CD8-positive, alpha-beta T cell (primary cell): ENCODE measurements at places on chromosomes 5 and 9.

DNA sequence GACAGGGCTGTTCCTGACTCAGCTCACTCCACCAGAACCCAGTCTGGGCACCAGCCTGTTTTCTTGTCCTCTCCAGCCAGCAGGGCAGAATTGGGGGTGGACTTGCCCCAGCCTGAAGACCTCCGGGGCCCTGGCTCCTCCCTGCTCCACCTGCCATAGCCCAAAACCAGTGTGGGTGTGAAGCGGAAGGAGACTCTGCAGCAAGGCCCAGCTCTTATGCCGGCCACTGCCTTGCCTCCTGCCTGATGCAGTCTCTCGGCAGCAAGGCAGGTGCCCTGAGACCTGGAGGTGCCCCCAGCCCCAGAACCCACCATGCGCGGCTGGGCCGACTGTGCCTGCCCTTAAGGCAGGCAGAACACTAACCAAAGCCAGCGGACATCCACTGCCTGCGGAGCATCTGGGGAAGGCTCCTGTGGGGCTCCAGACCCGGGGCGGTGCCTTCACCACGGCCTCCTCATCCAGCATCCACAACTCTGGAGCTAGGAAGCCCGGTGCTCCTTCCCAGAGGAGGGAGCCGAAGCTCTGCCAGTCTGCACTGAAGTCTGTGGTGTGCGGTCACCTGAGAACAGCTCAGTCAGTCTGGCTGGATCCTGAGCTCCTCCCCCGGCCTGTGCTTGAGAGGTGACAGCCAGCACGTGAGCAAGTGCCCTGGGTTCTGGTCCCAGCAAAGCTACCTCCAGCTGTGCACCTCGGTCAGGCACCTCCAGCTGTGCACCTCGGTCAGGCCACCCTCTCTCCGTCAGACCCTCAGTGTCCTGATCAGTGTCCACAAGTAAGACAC is 116.7 kb downstream of the ADAMTS2 start:
- DNase-seq, result no peak

DNA sequence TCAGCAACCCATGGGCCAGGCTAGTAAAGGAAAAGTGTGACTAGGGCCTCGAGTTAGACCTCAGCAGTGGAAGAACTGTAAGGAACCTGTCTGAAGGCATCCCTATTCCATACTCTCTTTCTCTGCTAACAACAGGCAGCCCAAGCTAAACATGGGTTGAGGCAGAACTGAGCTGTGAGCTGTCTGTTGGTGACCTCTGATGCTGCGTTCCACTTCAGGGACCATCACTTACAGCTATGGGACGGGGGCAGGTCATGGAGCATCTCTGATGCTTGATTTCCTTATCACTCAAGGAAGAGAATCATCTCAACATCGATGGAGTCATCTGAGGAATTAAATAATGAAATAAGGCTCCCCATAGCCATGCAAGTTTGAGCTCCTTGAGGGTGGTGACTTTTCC is 174.8 kb downstream of the ACTL7B start:
- no peak for DNase-seq

DNA sequence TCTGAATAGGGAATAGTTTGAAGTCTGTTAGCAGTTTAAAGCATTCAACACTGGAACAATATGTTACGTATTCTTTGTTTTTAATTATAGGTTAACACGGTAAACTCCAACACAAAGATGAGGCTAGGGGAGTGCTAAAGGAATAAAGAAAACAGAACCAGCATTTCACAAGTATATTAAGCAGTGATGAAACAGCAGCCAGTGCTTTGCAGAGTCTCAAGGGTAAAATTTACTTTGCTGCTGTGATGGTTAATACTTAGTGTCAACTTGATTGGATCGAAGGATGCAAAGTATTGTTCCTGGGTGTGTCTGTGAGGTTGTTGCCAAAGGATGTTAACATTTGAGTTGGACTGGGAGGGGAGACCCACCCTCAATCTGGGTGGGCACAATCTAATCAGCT is 30.0 kb upstream of the GSN start:
- no peak for DNase-seq

- DNase-seq, result no peak
Observed at GRCh38 chr5:74372502-74373064, 267.9 kb downstream of the ENC1 start.

DNA sequence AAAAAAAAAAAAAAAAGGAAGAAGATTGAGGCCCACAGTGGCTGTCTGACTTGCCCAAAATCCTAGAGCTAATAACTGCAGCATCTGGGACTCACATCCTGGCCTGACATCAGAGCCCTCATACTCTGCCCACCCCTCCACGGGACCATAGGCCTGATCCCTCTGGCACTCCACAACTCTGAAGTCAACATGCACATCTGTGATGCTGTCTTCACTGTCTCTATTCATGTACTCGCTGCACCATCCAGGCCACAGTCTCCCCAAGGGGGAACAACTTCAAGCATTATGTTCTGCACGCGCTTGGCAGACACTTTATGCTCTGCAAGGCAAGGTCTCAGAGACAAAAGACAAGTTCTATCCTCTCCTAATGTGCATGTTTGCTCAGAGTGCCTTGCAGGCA is 158.2 kb downstream of the SPOCK1 start:
- no peak for DNase-seq

DNA sequence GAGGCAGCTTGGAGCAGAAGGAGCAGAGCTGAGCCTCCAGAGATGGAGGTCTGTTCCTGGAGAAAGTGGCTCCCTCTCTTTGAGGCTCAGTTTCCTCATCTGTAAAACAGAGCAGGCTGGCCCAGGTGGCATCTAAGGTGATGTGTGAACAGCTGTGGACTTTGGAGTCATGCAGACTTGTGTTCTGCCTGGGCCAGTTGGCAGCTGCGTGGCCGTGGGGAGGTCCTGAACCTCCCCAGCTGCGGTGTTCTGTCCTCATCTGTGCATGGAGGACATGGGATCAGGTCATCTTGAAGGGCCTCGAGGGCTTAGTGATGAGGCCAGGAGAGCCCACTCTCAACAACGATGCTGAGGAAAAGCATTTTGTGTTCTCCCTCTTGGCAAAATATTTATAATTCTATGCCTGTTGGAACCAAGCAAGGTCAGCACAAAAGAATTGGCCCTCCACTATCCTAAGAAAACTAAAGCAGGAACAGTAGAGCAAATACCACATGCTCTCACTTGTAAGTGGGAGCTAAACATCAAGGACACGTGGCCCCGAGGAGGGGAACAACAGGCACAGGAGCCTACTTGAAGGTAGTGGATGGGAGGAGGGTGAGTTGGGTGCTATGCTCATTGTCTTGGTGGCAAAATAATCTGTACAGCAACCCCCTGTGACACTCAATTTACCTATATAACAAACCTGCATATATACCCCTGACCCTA is 63.2 kb upstream of the COL15A1 start:
- DNase-seq, result no peak

DNA sequence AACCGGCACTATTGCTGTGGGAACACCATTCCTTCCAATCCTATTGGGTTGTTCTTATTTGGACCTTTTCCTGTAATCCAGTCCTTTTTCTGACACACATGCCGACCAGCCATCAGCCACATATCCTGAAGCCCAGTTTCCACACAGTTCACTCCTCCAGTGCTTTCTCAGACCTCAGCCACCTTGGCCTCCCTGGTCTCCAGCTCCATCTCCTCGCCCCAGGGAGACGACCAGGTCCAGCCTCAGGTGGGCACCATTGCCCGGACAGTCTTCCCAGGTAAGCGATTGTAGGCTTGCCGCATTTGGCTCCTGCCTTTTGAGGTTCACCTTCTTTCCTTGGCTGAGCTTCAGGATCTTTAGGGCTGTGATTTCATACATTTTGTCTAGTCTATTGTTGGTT is 15.2 kb upstream of the TERT start:
- no peak for DNase-seq
